Activated naive CD4-positive, alpha-beta T cell treated with anti-CD3 and anti-CD28 coated beads, Interleukin-2, amount 50 U/mL, for 16 hours (primary cell): ENCODE measurements at places on chromosomes 5 and 9.

GRCh38 chr9:35636135-35636876, 14.4 kb downstream of the SIT1 start:
- no peak for DNase-seq

DNA sequence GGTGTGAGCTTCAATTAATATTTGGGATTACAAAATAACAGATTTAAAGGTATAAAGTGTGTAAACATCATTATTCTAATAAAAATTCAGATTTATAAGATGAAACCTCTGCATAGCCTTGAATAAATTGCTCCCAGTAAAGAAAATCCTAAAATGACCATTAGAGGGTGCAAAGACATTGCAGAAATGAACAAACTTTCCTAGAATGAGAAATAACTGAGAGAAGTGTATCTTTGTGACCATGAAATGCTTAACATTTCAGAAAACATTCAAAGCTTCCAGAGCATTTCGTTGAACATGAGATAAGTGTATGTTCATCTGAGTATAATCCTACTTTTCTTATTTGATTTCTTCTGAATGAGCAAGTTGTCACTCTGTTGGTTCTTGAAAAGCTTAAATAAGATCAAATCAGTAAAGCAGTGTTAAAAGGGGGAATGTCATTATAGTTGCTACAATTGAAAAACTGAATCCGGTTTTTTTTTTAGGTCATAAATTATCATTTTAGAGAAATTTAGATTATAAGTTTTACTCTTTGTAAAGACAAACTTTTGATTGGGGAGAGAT, 24.7 kb upstream of the NUDT12 start:
- no peak for DNase-seq

GRCh38 chr5:24714746-24715145, 70.0 kb upstream of the CDH10 start:
- DNase-seq = no peak

DNA sequence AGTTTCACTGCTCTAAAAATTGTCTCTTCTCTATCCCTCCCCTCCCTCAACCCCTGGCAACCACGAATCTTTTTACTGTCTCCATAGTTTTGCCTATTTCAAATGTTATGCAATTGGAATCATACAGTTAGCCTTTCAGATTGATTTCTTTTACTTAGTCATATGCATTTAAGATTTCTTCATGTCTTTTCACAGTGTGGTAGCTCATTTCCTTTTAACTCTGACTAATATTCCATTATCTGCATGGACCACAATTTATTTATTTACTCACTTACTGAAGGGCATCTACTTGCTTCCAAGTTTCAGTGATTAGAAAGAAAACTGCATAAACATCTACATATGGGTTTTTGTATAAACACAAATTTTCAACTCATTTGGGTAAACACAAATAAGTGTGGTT, 372.3 kb downstream of the CDH18 start:
- no peak for DNase-seq

- DNase-seq = no peak
Observed at GRCh38 chr9:84447305-84447704, 106.7 kb upstream of the SLC28A3 start.

- no peak for DNase-seq
Observed at GRCh38 chr5:135729321-135729786, 105.1 kb upstream of the SLC25A48 start.

DNA sequence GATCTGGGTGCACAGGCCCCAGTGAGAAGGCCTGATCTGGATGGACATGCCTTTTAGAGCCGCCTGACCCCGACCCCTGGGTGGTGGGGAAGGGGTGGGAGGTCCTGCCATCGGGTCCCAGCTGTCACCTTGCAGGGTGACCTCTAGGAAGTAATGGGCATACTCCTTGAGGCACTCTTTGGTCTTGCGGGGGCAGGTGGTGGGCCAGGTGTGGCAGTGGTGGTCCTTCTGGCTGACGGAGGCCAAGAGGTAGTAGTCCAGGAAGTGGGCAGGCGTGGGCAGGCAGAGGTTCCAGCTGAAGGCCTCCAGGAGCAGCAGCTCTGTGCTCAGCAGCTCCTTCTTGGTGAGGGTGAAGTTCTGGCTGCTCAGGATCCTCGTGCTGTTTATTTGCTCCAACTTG, 30.0 kb downstream of the FABP6 start:
- no peak for DNase-seq

GRCh38 chr5:122332599-122333555, 20.8 kb downstream of the SNCAIP start:
- DNase-seq = no peak

DNA sequence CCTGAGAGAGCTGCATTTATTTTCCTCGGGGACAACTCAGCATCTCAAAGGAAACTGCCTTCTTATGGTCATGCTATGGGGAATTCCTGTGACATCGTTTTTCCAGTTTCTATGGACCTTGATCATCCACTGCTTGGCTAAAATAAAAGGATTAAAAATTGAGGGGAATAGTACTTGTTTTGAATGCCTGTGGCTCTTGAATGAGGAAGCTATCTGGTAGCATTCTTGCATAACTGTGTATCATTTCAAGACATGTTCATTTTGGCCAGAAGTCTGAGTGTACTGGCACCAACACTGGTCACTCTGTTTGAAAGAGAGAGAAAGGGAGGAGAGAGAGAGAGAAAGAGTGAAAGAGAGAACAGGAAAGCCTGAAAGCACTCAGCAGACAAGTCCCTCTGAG, 116.7 kb downstream of the DOCK2 start:
- DNase-seq = no peak

GRCh38 chr5:43063721-43064171, 23.6 kb upstream of the ANXA2R start:
- DNase-seq = no peak

DNA sequence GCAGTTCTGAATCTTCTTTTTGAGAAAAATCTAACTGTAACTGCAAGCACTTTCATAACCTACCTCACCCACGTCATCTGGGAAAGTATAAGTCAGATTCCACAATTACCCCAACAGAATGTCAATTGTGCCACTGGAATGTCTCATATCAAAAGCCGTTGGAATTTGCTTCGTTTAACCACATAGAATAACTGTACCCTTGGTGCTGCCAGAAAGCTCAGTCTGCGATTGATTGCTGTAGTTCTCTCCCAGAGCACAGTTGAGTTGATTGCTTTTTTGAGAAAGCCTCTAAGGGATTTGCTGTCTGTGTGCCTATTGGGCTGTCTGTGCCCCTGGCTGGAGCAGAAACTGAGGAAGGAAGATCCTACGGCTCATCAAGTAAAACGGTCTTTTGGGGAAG, 583.6 kb downstream of the TMEM38B start:
- DNase-seq = no peak

DNA sequence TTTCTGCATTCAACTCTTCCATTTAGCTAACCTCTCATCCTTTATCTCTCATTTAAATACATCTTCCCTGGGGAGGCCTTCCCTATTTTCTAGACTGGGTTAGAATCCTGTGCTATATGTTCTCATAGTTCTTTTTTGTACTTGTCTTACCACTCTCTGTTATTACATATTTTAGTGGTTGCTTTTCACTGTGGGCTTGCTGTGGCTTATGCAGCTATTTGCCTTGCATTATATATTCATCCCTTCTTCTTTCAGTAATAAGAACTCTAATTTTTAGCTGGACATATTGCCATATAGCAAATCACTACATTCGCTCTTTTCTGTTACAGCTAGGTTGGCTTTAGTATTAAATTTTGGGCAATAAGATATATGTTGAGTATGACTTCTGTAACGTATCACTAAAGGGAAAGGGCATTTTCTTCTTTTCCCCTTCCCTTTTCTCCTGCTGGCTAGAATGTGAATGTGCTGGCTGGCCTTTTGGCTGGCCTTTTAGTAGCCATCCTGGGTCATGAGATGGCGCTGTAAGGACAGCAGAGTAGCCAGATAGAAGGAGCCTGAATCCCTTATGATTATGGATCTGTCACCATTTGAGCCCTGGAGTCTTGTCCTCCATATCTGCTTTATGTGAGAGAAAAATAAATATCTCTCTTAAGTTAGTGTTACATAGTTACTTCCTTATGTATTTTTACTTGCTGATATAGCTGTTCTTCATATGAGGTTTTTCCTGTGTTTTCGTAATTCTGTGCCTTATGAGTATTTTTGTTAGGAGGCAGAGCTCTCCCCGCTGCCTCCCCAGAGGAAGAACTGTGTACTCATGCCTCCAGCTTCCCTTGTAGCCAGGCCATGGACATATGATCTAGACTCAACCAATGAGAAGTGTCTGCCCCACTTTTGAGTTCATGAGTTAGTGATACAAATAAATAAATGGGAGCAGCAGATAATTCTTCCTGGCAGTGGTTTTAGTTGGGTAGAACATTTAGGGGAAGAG, 65.8 kb downstream of the NDUFAF2 start:
- DNase-seq = no peak

GRCh38 chr5:36105819-36106218, 39.1 kb upstream of the UGT3A2 start:
- no peak for DNase-seq

DNA sequence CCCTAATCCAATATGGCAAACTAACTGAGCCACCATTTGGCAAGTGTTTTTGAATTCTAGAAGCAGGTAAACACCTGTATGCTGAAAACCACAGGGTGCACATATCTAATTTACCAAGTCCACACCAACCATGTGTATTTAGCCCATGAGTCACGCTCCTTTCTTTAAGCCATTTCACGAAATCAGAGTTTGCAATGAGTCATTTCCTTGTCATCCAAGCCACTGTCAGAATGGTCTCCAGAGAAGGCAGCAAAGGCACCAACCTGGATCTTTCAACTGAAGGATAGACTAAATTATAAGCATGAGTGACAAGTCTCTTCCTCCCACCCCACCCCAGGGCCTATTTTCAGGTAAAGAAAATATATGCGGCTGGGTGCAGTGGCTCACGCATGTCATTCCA, 110.0 kb downstream of the PAX5 start:
- DNase-seq = no peak
